ENCODE measurements at places on chromosomes 1 and 21.
A peak's percentile ranks its signal among the peaks of the same experiment; 100 is the strongest.

- no peak for DNase-seq
Measured at GRCh38 chr1:121444096-121444495, 259.3 kb downstream of the SRGAP2C start.

DNA sequence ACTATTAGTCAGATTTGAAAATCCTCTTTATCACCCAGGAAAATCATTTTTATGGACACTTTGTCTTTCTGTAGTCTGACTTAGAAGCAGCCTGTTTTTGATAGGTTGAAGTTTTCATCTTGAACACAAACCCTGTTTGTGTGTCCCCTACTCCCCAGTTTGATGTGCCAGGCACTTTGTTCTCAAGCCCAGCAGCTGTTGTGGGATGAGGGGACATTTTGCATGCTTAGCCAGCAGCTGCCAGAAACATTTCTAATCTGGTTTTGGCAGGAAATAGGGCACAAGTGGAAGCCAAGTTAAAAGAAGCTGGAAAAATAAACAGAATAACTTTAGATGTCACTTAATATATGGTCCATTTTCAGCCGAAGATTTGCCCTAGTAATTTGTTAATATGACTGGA, 29.9 kb downstream of the ACTN2 start:
- no peak for DNase-seq

- no peak for DNase-seq
Measured at GRCh38 chr1:39689635-39690034, 1.6 kb downstream of the HPCAL4 start.

GRCh38 chr1:8679395-8679800, 138.0 kb downstream of the RERE start:
- DNase-seq, result no peak

DNA sequence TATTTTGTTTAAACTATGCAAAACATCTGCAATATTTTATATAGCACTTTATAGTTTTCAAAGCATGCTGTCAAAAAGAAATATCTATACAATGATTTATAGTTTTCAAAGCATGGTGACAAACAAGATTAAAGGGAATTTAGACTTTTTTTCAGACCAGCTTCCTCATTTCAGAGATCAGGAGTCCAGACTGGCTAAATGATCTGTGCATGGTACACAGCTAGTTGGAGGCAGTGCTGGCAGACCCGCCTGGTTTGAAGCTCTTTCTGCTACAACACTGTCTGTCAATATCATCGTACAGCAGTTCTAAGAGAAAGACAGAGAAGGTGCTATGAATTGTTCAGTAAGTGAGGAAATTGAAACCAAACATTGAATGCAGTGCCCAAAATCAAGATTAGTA, 479.0 kb downstream of the PTBP2 start:
- DNase-seq, result no peak

DNA sequence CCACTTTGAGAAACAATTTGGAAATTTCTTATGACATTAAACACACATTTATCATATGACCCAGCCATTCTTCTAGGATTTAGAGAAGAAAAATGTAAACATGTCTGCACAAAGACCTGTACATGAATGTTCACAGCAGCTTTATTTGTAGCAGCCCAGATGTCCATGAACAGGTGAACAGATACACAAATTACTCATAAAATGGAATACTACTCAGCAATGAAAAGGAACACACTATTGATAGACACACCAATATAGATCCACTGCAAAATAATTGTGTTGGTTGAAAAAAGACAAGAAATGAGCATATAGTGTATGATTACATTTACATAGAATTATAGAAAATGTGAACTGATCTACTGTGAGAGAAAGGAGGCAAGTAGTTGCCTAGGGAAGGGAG, 26.1 kb downstream of the ARHGEF11 start:
- no peak for DNase-seq

DNA sequence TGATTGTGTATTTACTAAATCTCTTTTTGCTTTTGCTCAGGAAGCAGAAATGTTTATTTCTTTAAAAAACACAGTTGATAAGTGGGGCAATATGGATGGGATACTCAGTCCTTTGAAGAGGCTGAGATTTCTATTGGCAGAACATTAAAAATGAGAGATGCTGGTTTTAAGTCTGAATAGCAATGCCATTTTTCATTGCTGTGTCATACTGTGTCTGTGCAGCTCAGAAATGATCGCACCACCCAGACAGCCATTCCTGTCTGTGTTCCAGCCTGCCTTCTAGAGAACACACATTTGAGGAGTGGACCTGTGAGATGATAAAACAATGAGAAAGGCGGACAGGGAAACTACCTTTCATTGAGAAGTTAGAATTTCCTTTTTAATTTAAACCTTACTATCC, 231.2 kb upstream of the USP24 start:
- DNase-seq, result no peak

- DNase-seq, result peak; percentile 85
Measured at GRCh38 chr1:38834221-38834782, 25.3 kb downstream of the RRAGC start.

DNA sequence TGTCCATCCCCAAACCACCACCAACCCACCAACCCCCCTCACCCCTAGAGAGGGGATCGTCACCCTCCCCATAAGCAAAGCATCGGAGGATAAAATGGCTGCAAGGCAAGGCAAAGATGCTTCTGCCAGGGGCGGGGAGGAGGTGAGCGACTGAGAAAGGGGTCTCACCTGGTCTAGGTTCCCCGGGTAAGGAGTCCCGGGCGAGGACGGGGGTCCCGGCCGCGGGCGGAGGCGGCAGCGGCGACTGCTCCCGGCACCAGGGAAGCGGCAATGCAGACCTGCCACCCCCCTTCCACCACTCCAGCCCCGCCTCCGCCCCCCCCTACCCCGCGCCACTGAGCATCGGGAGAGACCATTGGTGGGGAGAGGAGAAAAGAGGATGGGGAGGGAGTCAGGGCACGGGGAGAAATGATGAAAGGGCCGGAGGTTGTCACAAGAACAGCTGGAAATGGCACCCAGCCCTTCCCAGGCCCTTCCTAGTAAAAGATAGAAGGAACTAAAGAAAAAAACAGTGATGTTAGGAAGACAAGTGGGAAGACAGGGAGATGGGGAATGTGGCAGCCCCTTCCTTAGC, at the start of gene SV2A:
Gene SV2A (minus strand): TSS at position 274 of the 574 bp plus-strand sequence. CDS start 4,004 bp downstream, outside the sequence.
- peak; percentile 67 for DNase-seq

DNA sequence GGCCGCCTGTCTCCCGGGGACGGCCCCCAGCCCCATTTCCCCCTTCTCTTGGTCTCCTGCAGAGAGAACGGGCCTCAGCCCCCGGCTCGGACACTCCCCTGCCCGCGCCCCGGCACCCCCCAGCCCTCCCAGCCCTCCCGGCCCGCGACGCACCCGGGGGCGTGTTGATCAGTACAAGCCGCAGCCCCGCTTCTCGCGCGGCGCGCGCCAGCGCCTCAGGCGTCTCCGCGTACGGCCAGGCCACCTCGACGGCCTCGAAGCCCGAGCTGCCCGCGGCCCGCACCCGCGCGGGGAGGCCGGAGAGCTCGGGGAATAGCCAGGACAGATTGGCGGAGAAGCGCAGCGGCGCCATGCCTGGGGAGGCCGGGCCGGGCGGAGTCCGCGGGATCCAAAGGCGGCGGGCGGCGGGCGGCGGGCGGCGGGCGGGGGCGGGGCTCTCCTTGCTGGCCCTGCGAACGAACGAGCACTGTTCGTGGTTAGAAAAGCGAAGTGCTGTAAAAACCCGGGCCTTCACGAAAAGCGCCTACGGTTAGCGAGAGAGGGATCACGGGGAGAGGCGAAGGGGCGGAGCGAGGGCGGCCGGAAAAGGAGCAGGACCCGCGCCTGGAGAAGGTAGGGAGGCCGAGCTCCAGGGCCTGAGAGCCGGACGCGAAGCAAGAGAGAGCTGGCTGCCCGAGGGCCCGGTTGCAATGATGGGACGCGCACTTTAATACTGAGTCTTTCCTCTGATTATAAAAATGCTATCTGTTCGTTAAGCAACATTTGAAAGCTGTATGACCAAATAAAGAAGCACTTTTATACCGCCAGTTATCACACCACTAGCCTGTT, at the start of gene HYI:
Gene HYI (minus strand): TSS at position 490 of the 828 bp plus-strand sequence. CDS start 138 bp downstream, at position 352.
- DNase-seq, result peak; percentile 71

GRCh38 chr1:115332813-115333608, 5.0 kb downstream of the NGF start:
- peak; percentile 15 for DNase-seq

- no peak for DNase-seq
Measured at GRCh38 chr1:55005351-55006140, 6.8 kb downstream of the BSND start.

- DNase-seq, result peak; percentile 9
Measured at GRCh38 chr1:25216123-25216522, 16.2 kb downstream of the SYF2 start.

DNA sequence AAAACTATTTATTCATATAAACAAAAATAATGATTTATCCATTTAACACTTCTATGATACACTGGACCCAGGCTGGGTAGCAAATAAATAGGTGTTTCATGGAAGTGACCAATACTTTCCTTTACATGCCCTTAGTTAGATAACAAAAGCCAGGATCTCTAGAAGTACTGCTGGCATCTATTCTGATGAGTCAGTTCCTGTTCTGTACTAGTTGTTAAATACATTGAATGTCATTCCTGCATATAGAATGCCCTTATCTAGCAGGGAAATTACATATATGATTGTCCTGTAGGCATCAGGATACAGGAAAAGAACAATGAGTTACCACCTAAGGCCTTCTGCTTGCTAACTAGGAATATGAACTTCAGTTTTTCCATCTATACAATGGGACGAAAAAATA, 130.8 kb downstream of the HFM1 start:
- no peak for DNase-seq

- no peak for DNase-seq
Measured at GRCh38 chr1:25688390-25689119, 72.0 kb downstream of the MAN1C1 start.

DNA sequence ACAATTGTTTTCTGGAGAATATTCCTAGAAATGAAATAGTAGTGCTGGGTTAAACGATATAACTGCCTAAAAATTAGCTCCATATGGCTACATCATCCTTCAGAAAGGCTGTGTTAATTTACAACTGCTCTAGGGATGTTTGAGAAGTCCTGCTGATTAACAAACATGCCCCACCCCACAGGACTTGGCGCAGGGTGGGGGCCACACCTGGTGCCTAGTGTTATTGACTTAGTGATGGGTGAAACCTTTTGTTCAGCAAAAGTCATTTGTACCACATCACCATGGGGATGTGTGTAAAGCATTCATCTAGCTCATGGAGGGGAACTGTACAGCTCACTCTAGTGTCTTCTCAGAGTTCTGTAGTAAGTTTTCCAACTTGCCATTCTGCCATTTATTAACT, 492.8 kb downstream of the CAMTA1 start:
- DNase-seq, result no peak

DNA sequence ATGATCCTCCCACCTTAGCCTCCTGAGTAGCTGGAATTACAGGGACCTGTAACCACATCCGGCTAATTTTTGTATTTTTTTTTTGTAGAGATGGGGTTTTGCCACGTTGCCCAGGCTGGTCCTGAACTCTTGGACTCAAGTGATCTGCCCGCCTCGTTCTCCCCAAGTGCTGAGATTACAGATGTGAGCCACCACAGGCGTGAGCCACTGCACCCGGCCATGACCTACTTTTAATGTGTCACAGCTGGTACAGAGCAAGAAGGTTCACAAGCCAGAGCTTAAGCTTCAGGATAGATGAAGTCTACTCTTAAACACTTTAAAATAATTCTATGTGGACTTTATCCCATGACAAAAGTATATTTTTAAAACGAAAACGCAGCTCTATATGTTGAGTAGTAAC, 23.6 kb downstream of the ACBD3 start:
- DNase-seq, result no peak

DNA sequence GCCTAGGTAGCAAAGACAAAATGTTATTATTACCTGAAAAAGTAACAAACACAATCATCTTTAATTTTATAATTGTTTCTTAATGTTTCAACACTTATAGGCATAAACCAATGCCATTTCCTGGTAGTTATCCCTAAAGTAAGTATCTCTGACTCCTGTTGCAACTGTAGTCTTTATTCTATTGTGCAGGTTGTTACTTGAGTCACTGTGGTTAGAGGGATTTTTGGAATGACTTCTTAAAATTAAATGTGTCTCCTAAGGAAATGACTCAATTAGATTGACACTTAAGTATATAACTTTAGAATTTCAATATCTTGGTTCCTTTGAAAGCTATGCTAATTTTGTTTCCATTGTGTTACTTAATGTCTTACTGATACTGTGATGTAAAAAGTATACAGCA, 143.9 kb downstream of the PHTF1 start:
- DNase-seq, result no peak

Data from AML-193 (cell line).